ENCODE measurements at places on chromosomes 7 and 10.

GRCh38 chr7:132573251-132573955, 2.9 kb downstream of the PLXNA4 start:
- DNase-seq = no peak

GRCh38 chr7:97697396-97697795, 34.5 kb upstream of the TAC1 start:
- DNase-seq = no peak

GRCh38 chr10:19317952-19318351, 269.4 kb downstream of the MALRD1 start:
- DNase-seq = no peak

- DNase-seq = no peak
These were observed 111.0 kb upstream of the ANLN start for GRCh38 chr7:36278620-36279172.

- DNase-seq = no peak
These were observed 18.3 kb upstream of the RALA start for GRCh38 chr7:39605087-39605486.

DNA sequence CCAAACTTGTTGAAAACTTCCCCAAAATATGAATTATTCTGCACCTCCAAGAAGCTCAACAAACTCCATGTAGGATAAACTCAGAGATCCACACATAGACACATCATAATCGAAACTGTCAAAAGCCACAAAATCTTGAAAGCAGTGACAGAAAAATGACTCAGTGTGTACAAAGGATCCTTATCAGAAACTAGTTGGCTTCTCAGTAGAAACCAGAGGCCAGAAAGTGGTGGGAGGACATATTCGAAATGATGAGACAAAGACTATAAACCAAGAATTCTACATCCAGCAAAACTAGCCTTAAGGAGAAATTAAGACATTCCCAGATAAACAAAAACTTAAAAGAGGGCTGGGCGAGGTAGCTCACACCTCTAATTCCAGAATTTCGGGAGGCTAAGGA, 38.5 kb downstream of the MCMBP start:
- DNase-seq = no peak

- no peak for DNase-seq
These were observed 11.6 kb downstream of the ZDHHC6 start for GRCh38 chr10:112434988-112435619.

DNA sequence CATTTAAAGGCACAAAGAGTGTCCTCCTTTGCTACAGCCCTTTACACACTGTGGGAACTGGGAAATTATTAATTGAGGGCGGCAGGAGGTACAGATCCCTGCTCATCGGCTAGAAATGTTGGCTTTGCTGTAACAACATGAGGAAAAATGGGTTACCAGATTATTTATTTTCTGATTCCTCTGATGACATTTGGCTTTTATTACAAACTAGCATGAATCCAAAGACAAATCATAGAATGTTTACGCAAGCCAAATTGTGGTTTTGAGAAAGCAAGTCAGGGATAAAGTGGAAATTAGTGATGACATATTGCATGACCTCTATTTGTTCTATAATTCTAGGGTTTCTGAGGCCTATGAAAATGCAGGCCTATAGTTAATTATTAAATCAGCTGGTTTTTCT, 126.1 kb upstream of the TMEM196 start:
- DNase-seq = no peak

DNA sequence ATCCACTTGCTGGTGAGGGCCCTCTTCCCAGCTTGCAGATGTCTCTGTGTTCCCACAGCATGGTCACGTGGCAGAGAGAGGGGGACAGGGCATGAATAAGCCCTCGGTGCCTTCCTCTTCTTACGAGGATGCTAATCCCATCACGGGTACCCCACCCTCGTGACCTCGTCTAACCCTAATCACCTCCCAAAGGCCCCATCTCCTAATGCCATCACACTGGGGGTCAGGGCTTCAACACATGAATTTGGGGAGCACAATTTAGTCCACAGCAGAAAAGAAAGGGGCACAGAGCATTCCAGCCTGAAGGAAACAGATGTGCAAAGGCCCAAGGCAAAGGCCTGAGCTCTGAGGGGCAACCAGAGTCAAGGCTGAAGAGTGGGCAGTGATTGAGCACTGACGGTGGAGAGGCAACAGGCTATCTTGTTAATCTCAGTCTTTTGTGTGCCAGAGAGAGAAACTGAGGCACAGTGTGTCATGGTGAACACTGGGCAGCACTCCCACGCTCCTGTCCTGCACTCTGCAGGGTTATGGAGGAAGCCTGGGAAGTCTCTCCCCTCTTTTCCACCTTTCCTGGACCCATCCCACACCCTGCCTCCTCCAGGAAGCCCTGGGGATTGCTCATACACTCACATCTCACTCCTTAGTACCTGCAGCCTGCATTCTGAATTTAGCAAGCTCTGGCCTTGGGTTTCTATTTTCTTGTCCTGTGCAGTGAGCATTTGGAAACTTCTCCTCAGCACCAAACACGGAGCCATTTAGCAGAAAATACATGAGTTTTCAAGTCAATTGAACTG, 49.0 kb downstream of the ALOX5 start:
- no peak for DNase-seq

- no peak for DNase-seq
These were observed 43.8 kb upstream of the ARL4A start for GRCh38 chr7:12643644-12644043.

DNA sequence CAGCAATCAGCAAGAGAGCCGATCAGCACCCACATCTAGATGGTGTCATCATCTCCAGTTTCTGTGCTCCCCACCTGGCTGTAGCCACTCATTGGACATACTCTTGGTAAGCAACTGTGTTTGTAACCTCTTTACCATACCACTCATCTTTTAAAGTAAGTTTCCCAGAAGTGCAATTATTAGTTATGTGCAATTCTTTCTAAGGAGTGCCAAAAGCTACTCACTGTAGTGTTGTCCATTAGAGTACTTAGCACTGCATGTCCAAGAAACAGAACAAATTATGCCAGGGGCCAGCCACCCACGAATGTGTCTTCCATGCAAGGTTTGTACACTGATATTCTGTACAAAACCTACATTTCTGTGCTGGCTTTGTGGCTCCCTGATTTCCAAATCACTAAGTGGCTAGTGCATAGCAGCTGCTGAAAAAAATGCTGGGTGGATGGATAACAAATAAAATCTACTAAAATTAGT, 131.9 kb downstream of the SRPK2 start:
- DNase-seq = no peak

- DNase-seq = no peak
These were observed 40.4 kb upstream of the KIAA1217 start for GRCh38 chr10:24168258-24169170.

DNA sequence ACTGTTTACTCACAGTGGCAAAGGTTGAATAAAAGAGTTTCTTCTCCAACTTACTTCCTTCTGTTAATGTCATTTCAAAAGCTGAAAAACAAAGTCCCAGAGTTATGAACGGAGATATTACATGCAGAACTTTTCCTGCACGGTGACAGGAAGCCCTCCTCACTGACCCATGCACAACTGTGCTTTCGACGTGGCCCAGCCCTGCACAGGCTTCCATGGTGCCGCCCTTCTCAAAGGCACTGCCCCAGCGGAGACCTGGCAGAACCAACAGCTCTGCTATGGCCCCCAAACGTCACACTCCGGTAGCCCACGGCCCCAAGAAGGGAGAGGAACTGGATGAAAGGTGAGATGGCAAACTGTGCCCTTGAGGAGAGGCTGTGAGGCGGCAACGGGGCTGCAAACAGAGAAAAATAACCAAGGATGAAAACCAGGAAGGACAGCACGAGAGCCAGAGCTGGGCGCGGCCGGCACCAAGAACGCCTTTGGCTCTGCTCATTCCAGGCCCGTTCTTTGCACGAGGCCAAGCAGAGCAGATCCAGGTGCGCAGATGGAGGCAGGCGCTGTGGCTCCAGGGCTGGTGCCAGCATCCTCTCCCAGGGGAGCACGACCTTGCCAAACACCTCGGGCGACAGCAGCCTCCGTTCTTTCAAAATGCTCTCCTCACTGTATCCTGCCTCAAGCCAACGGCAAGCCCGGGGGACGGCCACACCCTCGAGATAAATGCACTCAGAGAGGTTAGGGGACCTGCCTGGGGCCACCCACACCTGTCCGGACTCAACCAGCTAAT, 7.0 kb upstream of the FUOM start:
- DNase-seq = no peak

DNA sequence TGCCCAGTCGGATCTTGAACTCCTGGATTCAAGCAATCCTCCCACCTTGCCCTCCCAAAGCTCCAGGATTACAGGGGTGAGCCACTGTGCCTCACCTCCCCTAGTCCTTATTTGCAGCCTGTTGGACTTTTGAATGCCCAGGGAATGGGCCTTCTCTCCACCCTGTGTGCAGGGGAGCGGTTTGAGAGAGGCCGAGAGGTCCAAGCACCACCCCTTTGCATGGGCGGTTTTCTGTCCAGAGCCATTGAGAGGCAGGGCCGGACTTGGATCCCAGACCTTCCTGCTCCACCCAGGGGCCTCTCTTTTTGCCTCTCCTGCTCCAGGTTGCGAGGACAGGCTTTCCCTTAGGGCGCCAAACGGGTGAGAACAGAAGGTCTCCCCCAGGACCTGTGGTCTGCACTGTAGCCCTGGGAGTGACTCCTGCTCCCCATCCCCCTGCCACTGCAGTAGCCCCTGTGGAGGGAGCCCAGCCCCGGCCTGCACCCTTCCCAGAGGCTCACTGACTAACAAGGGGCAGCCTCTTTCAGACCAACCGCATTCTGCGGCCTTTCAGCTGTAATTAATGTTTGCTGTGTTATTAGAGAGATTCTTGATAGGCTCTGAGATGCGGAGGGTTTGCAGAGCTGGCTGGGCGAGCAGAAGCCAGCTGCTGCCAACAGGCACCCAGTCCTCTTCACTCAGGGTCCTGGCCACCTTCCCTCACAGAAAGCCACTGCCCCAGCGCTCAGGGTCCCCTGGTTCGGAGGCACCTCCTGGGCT, 57.9 kb downstream of the ELFN1 start:
- DNase-seq = no peak

DNA sequence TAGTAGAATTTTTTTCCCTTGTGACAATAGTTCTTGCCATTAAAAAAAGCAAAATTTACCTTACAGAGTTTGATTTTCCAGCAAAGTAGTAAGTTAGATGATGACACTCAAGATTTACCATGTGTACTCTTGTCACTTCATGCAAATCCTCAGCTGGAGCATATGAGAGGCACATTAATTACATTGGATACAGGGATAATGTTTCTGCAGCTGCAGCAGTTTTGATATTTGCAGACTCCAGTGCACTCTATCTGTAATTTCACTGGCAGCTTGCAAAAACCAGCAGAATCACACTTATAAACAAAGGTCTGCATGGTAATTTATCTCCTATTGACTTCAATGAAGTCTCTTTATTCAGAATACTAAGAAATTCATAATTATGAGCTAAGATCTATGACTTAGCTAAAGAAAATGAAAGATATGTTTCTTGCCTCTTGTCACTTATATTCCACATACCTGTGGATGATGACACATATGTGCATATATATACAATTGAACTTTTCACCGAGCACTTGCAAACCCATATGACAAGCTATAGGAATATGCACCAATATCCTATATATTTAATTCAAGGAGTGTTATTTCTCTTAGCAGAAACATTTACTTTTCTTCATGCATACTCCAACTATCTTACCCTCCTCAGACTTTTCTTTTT, 530.6 kb downstream of the PHTF2 start:
- no peak for DNase-seq

- DNase-seq = no peak
These were observed 8.0 kb downstream of the SKAP2 start for GRCh38 chr7:26856176-26856985.
